ENCODE measurements at places on chromosomes 7 and 10. TPM values are rescaled to one million over a fixed set of nuclear protein-coding genes. Genes with fewer than 3 reads are reported as not detected.

Gene GPC2
- 8.5 TPM for polyA plus RNA-seq

Gene MACC1
- 0.84 TPM for polyA plus RNA-seq

Gene RASA4
- polyA plus RNA-seq: 42.3 TPM

Gene NAMPT
- polyA plus RNA-seq: 79.3 TPM

Gene ELAPOR2
- 4.5 TPM for polyA plus RNA-seq

- H3K4me1 ChIP-seq: peaks cover 21% of the 10 kb centered on the region
- no peaks in the 10 kb centered on the region for H3K27me3 ChIP-seq
- no peak overlapping the region for H3K27ac ChIP-seq
These were observed 336.5 kb upstream of the PRKCQ start for GRCh38 chr10:6916601-6917000.

DNA sequence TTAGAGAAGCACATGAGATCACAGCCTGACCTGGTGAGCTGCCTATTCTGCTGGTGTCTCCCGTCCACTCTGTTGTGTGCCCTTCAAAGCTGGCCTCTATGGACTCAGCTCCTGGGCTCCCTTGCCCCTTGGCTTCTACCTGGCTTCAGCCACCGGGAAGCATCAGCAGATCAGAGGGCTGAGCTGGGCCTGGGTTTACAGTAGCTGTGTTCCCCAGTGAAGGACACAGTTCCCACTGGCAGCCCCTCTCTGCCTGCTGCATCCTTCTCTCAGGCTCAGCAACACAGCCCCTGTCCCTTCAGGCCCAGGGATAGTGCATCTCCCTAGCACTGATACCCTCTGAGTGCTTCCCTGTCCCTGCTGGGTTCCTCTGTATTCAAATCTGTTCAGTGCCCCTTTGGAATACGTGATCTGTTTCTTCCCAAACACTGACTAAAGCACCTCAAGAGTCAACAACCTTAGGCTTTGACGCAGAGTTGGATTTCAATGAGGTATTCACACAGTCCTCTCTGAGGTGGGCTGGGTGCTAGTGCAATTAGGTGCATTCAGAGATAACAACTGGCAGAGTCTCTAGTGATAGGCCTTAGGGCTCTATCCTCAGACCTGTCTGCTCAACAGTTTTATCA lies 109.8 kb downstream of the GRID1 start:
- H3K27ac ChIP-seq: no peak overlapping the region
- no peak for DNase-seq

- no peak overlapping the region for H3K27ac ChIP-seq
- no peaks in the 10 kb centered on the region for H3K27me3 ChIP-seq
- H3K4me1 ChIP-seq: no peaks in the 10 kb centered on the region
- DNase-seq: no peak
- peaks cover 4% of the 10 kb centered on the region for H3K36me3 ChIP-seq
These were observed 51.3 kb downstream of the BRAF start for GRCh38 chr7:140873434-140873833.

GRCh38 chr7:157405914-157406810 lies 69.4 kb downstream of the DNAJB6 start:
- H3K27me3 ChIP-seq: no peaks in the 10 kb centered on the region
- H3K27ac ChIP-seq: no peak overlapping the region
- peaks cover 52% of the 10 kb centered on the region for H3K36me3 ChIP-seq
- H3K4me3 ChIP-seq: no peak overlapping the region
- no peak for DNase-seq

DNA sequence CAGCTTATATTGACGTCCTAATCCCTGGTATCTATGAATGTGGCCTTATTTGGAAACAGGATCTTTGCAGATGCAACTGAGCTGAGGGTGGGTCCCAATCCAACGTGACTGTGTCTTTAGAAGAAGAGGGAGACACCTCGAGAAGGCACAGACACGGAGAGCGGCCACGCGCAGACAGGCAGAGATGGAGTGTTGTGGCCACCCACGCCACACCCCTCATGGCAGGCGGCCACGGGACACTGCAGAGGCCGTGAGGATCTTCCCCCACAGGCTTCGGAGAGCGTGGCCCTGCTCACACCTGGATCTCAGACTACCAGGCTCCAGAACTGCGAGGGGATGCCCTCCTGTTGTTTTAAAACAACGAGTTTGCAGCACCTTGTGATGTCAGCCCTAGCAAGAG lies 244.9 kb downstream of the DNAJB6 start:
- H3K36me3 ChIP-seq: no peaks in the 10 kb centered on the region
- no peak overlapping the region for H3K27ac ChIP-seq
- H3K27me3 ChIP-seq: peaks cover 29% of the 10 kb centered on the region

DNA sequence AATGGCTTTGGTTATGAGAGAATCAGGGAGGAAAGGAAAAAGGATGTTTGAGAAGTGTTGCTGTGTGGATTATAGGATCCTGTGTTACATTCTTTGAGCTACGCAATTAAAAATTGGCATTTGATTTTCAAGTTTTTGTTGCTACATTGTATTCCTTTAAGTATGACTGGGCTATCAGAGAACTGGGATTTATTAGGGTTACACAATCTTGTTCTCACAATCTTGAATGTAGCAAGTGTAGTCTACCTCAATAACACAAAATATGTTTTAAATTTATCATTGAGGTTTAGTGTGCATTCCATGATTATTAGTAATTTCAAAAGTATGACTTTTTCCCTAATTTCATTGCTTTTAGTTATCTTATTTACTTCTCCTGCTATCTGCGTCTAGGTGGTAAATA lies 113.9 kb downstream of the CACNB2 start:
- H3K36me3 ChIP-seq: no peaks in the 10 kb centered on the region
- no peak overlapping the region for H3K4me3 ChIP-seq
- DNase-seq: no peak
- no peaks in the 10 kb centered on the region for H3K4me1 ChIP-seq
- H3K27ac ChIP-seq: no peak overlapping the region

DNA sequence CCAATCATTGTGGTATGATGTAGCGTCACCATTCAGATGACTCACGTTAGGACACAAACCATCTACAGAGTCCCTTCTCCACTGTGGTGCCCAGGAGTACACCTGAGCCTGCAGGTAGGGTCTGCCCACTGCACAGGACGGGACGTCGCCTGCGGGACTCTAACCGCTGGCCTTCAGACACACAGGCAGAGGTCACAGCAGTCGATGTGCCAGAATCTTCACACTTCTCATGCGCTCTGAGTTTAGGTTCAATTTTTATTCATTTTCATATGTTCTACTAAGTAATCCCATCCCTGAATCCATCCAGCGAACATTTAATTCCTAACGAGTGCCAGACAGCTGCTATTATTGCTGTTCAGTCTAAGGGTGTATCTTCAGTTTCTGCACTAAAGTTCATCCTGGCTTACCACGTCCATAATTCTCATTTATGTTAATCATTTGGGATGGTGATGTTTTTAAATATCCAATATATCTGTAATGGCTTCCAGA lies 73.3 kb downstream of the CXCL12 start:
- H3K36me3 ChIP-seq: no peaks in the 10 kb centered on the region
- no peak overlapping the region for H3K4me3 ChIP-seq
- H3K27me3 ChIP-seq: no peaks in the 10 kb centered on the region
- DNase-seq: no peak
- no peaks in the 10 kb centered on the region for H3K4me1 ChIP-seq

GRCh38 chr7:126440542-126440941 lies 812.2 kb downstream of the GRM8 start:
- no peak overlapping the region for H3K27ac ChIP-seq
- no peak for DNase-seq
- no peak overlapping the region for H3K4me3 ChIP-seq
- H3K27me3 ChIP-seq: no peaks in the 10 kb centered on the region
- no peaks in the 10 kb centered on the region for H3K4me1 ChIP-seq

GRCh38 chr10:79319115-79319771 lies 28.0 kb upstream of the PPIF start:
- DNase-seq: no peak
- H3K36me3 ChIP-seq: peaks cover 7% of the 10 kb centered on the region
- no peak overlapping the region for H3K27ac ChIP-seq
- no peaks in the 10 kb centered on the region for H3K27me3 ChIP-seq
- no peak overlapping the region for H3K4me3 ChIP-seq
- H3K4me1 ChIP-seq: peaks cover 55% of the 10 kb centered on the region

DNA sequence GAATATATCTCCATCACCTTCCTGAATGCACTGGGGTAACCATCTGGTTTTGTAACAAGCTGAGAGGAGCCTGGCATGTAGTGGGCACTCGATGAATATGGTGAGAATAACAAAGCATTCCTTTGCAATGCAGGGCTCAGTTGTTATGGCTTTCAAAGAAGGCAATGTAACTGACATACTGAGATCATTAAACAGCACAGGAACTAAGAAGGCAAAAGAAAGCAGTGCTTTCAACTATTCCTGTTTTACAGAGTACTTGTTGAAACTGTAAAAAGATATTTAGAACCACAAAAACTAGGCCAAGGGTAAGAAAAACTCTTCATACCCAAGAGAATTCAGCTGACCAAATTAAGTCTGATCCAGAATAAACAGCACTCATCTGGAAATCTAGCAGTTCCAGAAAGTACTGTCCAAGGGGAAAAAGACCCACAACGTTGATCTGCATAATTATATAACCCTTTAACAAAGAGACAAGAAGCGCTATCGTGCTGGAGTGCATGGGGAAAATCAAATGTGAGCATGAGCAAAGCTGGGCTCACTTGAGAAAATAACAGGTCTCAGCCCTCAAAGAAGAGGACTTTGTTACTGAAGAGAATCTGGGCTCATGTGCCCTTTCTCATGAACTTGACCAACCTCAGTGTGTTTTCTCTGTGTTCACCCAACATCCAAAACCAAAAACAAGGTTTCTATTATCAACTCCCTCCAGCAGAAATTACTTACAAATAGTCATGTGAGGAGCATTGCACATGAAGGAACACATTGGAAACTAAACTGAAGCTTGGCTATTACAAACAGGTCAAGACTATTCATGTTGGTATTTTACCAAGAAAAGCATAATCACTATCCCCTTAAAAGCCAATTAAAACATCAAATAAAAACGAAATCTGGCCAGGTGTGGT lies 116.2 kb downstream of the AVL9 start:
- no peaks in the 10 kb centered on the region for H3K36me3 ChIP-seq
- no peaks in the 10 kb centered on the region for H3K4me1 ChIP-seq
- no peak overlapping the region for H3K4me3 ChIP-seq

GRCh38 chr7:110800984-110801383 lies 289.9 kb upstream of the LRRN3 start:
- no peaks in the 10 kb centered on the region for H3K27me3 ChIP-seq
- no peak overlapping the region for H3K4me3 ChIP-seq
- no peak overlapping the region for H3K27ac ChIP-seq
- H3K4me1 ChIP-seq: no peaks in the 10 kb centered on the region

- no peak overlapping the region for H3K4me3 ChIP-seq
- H3K27ac ChIP-seq: no peak overlapping the region
- H3K4me1 ChIP-seq: no peaks in the 10 kb centered on the region
- H3K36me3 ChIP-seq: no peaks in the 10 kb centered on the region
- H3K27me3 ChIP-seq: peaks cover 5% of the 10 kb centered on the region
These were observed 174.8 kb upstream of the GPR26 start for GRCh38 chr10:123491364-123491763.

DNA sequence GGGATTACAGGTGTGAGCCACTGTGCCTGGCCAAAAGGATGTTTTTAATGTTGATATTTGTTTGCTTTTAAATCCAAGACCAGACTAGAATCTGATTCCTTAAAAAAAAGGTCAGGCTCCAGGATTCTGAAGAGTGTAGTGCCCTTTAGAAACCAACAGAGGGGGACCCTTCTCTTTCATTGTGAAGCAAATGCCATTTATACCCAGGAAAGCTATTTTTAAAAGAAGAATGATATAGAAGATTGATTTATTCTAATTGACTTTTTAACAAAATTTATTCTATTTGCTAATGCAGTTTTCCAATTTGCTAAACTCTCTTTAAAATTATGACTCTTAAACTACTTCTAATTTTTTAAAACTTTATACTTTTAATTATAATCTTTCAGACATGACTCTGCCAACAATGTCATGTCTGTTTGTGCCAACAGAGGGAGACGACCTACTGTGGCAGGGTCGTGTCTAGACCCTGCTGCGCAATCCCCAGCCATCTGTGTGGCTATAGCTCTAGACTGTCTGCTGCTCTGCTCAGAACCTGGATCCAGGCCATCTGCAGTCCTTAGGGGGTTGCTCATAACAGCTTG lies 201.0 kb upstream of the IMMP2L start:
- no peaks in the 10 kb centered on the region for H3K27me3 ChIP-seq
- H3K4me1 ChIP-seq: no peaks in the 10 kb centered on the region
- H3K36me3 ChIP-seq: no peaks in the 10 kb centered on the region
- no peak overlapping the region for H3K27ac ChIP-seq
- DNase-seq: no peak

GRCh38 chr10:109405338-109405737 lies 518.0 kb downstream of the XPNPEP1 start:
- H3K36me3 ChIP-seq: no peaks in the 10 kb centered on the region
- no peak overlapping the region for H3K27ac ChIP-seq
- H3K27me3 ChIP-seq: no peaks in the 10 kb centered on the region
- no peaks in the 10 kb centered on the region for H3K4me1 ChIP-seq
- no peak for DNase-seq
- no peak overlapping the region for H3K4me3 ChIP-seq

- H3K36me3 ChIP-seq: no peaks in the 10 kb centered on the region
- no peaks in the 10 kb centered on the region for H3K27me3 ChIP-seq
- H3K4me3 ChIP-seq: no peak overlapping the region
- DNase-seq: peak; percentile 80
These were observed 96.4 kb downstream of the MARCHF5 start for GRCh38 chr10:92387289-92387940.

- peaks cover 3% of the 10 kb centered on the region for H3K4me1 ChIP-seq
- peak; percentile 24 for DNase-seq
- peaks cover 5% of the 10 kb centered on the region for H3K27me3 ChIP-seq
- H3K36me3 ChIP-seq: no peaks in the 10 kb centered on the region
These were observed 102.5 kb downstream of the RAMP3 start for GRCh38 chr7:45259966-45260646.

DNA sequence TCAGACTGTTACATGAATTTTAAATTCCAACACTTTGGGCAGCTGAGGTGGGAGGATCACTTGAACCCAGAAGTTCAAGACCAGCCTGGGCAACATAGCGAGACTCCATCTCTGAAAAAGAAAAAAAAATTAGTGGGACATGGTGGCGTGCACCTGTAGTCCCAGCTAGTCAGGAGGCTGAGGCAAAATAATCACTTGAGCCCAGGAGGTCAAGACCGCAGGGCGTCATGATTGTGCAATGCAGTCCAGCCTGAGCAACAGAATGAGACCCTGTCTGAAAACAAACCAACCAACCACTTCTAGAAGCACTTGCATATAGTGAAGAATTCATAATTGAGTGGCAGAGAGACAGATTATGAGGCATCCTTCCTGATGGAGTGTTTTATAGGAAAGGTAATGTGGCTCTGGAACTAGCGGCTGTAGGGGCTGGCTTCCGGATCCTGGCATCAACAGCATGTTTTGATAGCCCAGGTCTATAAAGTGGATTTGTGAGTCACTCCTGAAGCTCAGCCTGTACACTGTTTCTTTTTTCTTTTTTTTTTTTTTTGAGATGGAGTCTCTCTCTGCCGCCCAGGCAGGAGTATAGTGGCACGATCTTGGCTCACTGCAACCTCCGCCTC lies 40.3 kb upstream of the RSBN1L start:
- no peak overlapping the region for H3K27ac ChIP-seq
- no peak overlapping the region for H3K4me3 ChIP-seq
- no peak for DNase-seq
- H3K4me1 ChIP-seq: no peaks in the 10 kb centered on the region

- no peaks in the 10 kb centered on the region for H3K36me3 ChIP-seq
These were observed 32.0 kb upstream of the PLEKHA1 start for GRCh38 chr10:122342293-122343134.

GRCh38 chr7:152140067-152140466 lies 114.6 kb downstream of the GALNT11 start:
- DNase-seq: no peak
- H3K36me3 ChIP-seq: peaks cover 70% of the 10 kb centered on the region
- H3K27ac ChIP-seq: no peak overlapping the region
- no peaks in the 10 kb centered on the region for H3K27me3 ChIP-seq

GRCh38 chr7:26199301-26200037 lies 1.1 kb downstream of the HNRNPA2B1 start:
- peaks cover 11% of the 10 kb centered on the region for H3K4me1 ChIP-seq
- DNase-seq: no peak
- H3K36me3 ChIP-seq: peaks cover 51% of the 10 kb centered on the region
- peak overlapping the region; percentile 100 for H3K4me3 ChIP-seq
- H3K27ac ChIP-seq: peak overlapping the region; percentile 100
